ENCODE measurements at places on chromosomes 12 and 14. TPM values are rescaled to one million over a fixed set of nuclear protein-coding genes. Genes with fewer than 3 reads are reported as not detected.

Gene COX14
- polyA plus RNA-seq = 204 TPM

- H3K4me1 ChIP-seq = peaks cover 23% of the 10 kb centered on the region
- no peak overlapping the region for H3K4me3 ChIP-seq
- no peaks in the 10 kb centered on the region for H3K36me3 ChIP-seq
- peak overlapping the region; percentile 58 for H3K27ac ChIP-seq
- H3K27me3 ChIP-seq = no peaks in the 10 kb centered on the region
Measured at GRCh38 chr12:30908076-30908721, 18.3 kb upstream of the TSPAN11 start.

- no peaks in the 10 kb centered on the region for H3K27me3 ChIP-seq
- H3K4me1 ChIP-seq = peaks cover 90% of the 10 kb centered on the region
- peak overlapping the region; percentile 87 for H3K27ac ChIP-seq
- H3K4me3 ChIP-seq = no peak overlapping the region
- DNase-seq = no peak
Measured at GRCh38 chr12:52182898-52183543, 8.8 kb downstream of the KRT80 start.

Gene CCDC38
- not detected for polyA plus RNA-seq

Gene SLC35E3
- 5.7 TPM for polyA plus RNA-seq

- no peak for DNase-seq
- no peaks in the 10 kb centered on the region for H3K36me3 ChIP-seq
- H3K4me3 ChIP-seq = no peak overlapping the region
- H3K27ac ChIP-seq = no peak overlapping the region
Measured at GRCh38 chr14:31749275-31749674, 188.1 kb downstream of the NUBPL start.

- H3K27ac ChIP-seq = no peak overlapping the region
- no peak for DNase-seq
- no peak overlapping the region for H3K4me3 ChIP-seq
- no peaks in the 10 kb centered on the region for H3K4me1 ChIP-seq
Measured at GRCh38 chr12:102508052-102508451, 27.7 kb upstream of the IGF1 start.

GRCh38 chr14:72126561-72126960, 194.3 kb downstream of the RGS6 start:
- no peaks in the 10 kb centered on the region for H3K4me1 ChIP-seq
- H3K4me3 ChIP-seq = no peak overlapping the region
- no peak overlapping the region for H3K27ac ChIP-seq
- H3K27me3 ChIP-seq = no peaks in the 10 kb centered on the region
- no peaks in the 10 kb centered on the region for H3K36me3 ChIP-seq

Gene NFATC4
- 24.9 TPM for polyA plus RNA-seq

Gene ALDH2
- 60.4 TPM for polyA plus RNA-seq

DNA sequence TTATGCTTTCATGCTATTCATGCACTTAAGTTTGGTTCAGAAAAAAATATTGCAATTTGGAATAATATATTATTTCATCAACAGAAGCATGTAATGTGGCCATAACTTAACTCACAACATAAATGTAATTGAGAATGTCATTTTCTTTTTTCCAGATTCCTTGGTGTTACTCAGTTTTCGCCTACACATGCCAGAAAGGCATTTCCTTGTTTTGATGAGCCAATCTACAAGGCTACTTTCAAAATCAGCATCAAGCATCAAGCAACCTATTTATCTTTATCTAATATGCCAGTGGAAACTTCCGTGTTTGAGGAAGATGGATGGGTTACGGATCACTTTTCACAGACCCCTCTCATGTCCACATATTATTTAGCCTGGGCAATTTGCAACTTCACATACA, 14.4 kb downstream of the TRHDE start:
- no peak for DNase-seq
- no peaks in the 10 kb centered on the region for H3K27me3 ChIP-seq
- H3K4me3 ChIP-seq = no peak overlapping the region
- H3K27ac ChIP-seq = no peak overlapping the region

DNA sequence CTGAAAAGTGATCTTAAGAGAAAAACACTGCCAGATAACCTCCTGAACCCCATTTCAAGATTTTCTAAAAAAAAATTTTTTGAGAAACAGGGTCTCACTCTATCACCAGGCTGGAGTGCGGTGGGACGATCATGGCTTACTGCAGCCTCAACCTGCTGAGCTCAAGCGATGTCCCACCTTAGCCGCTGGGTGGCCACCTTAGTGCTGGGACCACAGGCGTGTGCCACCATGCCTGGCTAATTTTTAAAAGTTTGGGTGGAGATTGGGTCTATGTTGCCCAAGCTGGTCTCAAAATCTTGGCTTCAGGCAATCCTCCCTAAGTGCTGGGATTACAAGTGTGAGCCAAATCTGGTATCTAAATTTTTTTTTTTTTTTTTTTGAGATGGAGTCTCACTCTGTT, 3.4 kb downstream of the PNMA1 start:
- no peaks in the 10 kb centered on the region for H3K4me1 ChIP-seq
- no peak overlapping the region for H3K27ac ChIP-seq
- H3K27me3 ChIP-seq = no peaks in the 10 kb centered on the region
- H3K4me3 ChIP-seq = no peak overlapping the region
- H3K36me3 ChIP-seq = peaks cover 2% of the 10 kb centered on the region

DNA sequence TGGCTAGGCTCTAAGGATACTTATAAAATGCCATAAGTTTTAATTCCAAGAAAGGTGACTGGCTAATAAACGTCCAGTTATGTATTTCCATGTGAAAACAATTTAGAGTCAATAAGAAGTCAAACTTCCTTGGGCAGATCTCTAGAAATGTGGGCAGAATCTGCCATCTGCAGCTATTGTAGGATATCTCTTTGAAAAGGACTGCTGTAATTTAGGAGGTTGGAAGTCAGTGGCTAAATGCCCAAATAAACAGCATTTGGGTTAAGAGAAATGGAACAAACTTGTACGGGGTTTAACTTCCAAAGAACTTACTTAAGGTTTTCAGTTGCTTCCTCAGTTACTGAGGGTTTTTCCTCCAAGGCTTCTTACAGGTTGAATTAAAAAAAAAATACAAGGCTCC, 121.6 kb downstream of the FIGNL2 start:
- H3K4me3 ChIP-seq = no peak overlapping the region
- no peak for DNase-seq
- H3K4me1 ChIP-seq = no peaks in the 10 kb centered on the region
- H3K36me3 ChIP-seq = peaks cover 41% of the 10 kb centered on the region
- H3K27me3 ChIP-seq = no peaks in the 10 kb centered on the region

DNA sequence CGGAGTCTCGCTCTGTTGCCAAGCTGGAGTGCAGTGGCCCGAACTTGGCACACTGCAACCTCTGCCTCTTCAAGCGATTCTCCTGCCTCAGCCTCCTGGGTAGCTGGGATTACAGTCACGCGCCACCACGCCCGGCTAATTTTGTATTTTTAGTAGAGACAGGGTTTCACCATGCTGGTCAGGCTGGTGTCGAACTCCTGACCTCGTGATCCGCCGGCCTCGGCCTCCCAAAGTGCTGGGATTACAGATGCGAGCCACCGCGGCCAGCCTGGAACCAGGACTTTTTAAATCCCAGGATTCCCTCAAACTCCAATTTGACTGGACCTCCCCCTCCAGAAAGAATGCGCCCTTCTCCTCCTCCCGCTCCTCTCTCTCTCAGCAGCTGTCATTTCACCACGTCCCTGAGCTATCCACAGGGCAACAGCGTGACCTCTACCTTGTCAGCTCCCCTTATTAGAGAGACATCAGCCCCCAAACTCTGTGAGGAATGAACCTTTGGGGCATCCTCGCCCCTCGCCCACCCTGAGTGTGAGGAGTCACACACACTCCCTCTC, 2.0 kb downstream of the ESYT1 start:
- H3K27ac ChIP-seq = peak overlapping the region; percentile 74
- no peaks in the 10 kb centered on the region for H3K27me3 ChIP-seq
- peaks cover 13% of the 10 kb centered on the region for H3K4me1 ChIP-seq
- H3K4me3 ChIP-seq = peak overlapping the region; percentile 67

DNA sequence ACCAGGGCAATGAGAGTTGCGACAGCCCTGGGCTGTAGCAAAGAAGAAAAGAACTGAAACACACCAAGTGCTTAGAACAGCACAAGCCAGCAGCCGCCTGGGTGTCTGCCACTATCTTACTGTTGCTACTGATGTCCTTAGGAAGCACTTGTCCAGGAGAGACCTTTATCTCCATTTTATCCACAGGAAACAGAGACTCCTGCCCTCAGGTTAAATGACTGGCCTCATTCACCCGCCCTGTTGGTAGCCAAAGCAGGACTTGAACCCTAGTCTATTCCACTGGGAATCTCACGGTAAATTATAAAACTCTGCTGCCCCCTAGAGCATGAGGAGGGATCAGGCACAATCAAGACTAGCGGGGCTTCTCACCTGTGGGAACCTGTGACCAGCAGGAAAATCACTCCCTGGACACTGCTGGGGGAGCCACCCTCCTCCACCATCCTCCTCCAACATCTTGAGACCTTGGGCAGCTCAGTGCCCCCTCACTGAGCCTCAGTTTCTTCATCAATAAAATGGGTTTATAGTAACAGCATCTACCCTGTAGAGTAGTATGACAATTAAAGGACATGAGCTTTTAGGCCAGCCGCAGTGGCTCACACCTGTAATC, 20.5 kb upstream of the TESC start:
- H3K4me1 ChIP-seq = no peaks in the 10 kb centered on the region
- H3K27ac ChIP-seq = no peak overlapping the region
- H3K36me3 ChIP-seq = no peaks in the 10 kb centered on the region
- H3K4me3 ChIP-seq = no peak overlapping the region

DNA sequence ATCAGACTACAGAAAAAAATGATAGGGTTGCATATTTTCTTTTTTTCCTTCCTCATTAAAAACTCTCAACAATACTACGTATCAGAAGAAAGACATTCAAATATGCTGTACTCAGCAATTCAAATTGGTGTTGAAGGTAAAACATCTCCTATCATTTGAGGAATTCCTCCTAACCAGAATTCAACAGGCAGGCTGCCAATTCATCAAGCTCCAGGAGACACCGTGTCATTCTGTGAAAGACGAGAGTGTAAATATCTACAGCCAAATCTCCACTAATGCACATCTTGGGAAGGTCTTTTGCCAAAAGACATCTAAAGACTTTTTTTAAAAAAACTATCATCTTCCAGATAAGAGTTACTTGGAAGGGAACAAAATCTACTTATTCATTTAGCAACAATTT, 26.6 kb downstream of the NT5DC3 start:
- H3K27ac ChIP-seq = peak overlapping the region; percentile 63
- peaks cover 29% of the 10 kb centered on the region for H3K4me1 ChIP-seq
- H3K4me3 ChIP-seq = no peak overlapping the region
- peaks cover 28% of the 10 kb centered on the region for H3K36me3 ChIP-seq

GRCh38 chr12:108332791-108333382, 6.2 kb downstream of the CMKLR1 start:
- DNase-seq = no peak
- no peaks in the 10 kb centered on the region for H3K27me3 ChIP-seq
- H3K27ac ChIP-seq = no peak overlapping the region
- H3K4me1 ChIP-seq = no peaks in the 10 kb centered on the region

Gene LTBR
- polyA plus RNA-seq = 0.10 TPM

- no peaks in the 10 kb centered on the region for H3K36me3 ChIP-seq
- H3K4me1 ChIP-seq = peaks cover 18% of the 10 kb centered on the region
- no peaks in the 10 kb centered on the region for H3K27me3 ChIP-seq
- no peak overlapping the region for H3K4me3 ChIP-seq
- no peak for DNase-seq
Measured at GRCh38 chr12:25186788-25187402, 8.1 kb downstream of the DNAI7 start.

Data from SK-N-SH (cell line).